CD4-positive, alpha-beta T cell treated with Interleukin-6 at 100 ng/mL for 8 hours (primary cell): ENCODE measurements at places on chromosomes 5 and 9.

DNA sequence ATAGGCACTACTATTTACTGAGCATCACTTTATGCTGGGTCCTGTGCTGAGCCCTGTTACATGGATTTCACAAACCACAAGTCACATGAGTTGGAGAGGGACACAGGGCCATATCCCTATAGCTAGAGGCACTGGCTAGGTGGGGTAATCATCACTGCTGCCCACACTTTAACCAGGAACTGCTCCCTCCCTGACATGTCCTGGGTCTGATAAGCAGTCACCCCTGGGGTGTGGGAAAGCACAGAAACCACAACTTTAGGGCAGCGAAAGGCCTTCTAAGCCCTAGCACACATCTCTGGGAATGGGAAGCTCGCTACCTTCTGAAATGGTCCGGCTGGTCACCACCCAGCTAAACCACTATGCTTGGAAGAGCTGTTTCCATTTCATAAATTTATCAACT is 15.0 kb downstream of the TBC1D2 start:
- no peak for DNase-seq

- DNase-seq = no peak
Observed at GRCh38 chr5:175654807-175655206, 3.1 kb upstream of the HRH2 start.

- DNase-seq = no peak
Observed at GRCh38 chr5:151577566-151577965, 13.6 kb downstream of the FAT2 start.

GRCh38 chr5:10448754-10449360 is 7.2 kb downstream of the ROPN1L start:
- DNase-seq = no peak

- no peak for DNase-seq
Observed at GRCh38 chr9:99650187-99650874, 171.4 kb upstream of the NR4A3 start.

GRCh38 chr5:26662806-26663360 is 375.5 kb downstream of the CDH9 start:
- no peak for DNase-seq

- peak; percentile 70 for DNase-seq
Observed at GRCh38 chr5:1536322-1536845, 12.6 kb upstream of the LPCAT1 start.

DNA sequence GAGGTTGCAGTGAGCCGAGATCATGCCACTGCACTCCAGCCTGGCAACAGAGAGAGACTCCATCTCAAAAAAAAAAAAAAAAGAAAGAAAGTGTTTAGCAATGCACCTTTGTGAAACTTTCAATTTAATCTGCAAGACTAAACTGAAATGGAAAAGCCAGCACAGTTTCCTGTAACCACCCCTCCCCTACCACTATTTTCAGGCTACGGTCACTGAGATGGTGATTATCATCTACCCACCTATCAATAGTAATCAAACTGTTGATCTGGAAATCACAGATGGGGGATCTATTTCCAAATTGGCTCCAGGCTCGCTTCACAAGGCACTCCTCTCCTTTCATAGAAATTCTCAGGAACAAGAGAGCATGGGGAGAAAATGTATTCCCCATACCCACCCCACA is 30.6 kb upstream of the IL7R start:
- DNase-seq = no peak

GRCh38 chr9:22274477-22274876 is 172.1 kb upstream of the DMRTA1 start:
- DNase-seq = no peak

DNA sequence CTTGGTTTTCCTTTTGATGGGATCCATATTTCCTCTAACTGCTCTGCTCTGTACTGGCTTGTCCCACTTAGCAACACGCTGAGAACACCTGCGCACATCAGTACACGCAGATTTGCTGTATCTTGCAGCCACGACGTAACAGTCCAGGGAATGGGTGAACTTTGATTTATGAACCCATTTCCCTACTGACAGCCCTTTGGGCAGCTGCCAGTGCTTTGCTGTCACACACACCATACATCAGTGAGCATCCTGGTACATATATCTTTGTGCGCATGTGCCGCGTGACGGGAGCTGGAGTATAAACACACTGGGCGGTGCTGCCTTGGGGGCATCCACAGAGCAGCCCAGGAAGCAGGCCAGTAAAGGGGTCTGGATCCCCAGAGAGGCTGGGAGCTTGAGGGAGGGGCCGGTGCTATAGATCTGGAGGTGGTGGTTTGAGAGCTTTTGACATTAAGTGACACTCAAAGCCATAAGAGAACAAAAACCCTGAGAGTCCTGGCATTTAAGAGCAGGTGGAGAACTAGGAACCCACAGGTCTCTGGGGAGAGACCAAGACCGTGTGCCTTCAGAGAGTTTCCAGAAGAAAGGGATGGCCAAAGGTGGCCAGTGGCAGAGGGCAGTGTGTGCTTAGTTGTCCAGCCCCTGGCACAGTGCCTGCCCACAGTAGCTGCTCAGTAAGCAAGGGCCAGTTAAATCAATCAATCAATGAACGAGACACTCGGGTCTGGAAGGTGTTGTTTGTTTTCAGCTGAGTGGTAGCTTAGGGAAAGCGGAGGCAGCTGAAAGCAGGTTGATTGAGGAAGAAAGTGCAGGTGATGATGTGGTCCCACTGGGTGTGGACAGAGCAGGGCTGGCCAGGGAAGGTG is 53.7 kb downstream of the LMX1B start:
- no peak for DNase-seq

DNA sequence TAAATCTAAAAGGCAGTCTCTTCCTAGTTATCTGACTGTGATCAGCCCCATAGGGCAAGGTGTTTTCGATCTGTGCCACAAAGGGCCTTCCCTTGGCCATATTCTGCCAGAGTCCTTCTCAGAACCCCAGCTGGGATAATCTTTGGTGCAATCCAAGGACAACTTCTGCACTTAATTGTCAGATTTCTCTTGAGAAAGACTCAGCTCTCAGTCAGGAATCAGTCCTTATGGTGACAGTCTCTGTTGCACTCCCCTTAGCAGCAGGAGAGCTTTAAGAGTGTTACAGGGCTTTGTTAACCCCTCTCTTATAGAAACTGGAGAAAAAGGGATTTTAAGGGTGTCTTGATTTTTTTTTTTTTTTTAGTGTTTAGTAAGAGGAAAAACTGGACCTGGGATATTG is 15.4 kb upstream of the RFX3 start:
- no peak for DNase-seq

GRCh38 chr5:179378116-179378440 is 32.8 kb upstream of the ADAMTS2 start:
- DNase-seq = no peak

DNA sequence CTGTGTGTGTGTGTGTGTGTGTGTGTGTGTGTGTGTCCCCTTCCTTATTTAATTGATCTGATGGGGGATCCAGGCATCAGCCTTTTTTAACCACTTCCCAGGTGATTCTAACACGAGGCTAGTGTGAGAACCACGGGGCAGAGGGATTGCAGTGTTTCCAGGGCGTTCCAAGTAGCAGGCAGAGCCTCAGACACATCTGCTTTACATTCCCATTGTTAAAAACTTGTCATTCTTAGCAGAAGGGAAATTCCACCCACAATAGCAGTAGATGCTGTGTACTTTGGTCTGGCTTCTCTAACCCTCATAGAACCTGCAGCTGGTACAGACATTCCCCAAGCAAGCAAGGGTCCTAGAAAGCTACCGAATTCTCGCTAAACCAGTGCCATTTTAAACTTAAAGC is 81.9 kb upstream of the SLC30A5 start:
- DNase-seq = no peak

GRCh38 chr5:59418808-59419207 is 474.7 kb downstream of the PDE4D start:
- DNase-seq = no peak

- DNase-seq = no peak
Observed at GRCh38 chr9:37752642-37753488, 740 bp upstream of the TRMT10B start.

DNA sequence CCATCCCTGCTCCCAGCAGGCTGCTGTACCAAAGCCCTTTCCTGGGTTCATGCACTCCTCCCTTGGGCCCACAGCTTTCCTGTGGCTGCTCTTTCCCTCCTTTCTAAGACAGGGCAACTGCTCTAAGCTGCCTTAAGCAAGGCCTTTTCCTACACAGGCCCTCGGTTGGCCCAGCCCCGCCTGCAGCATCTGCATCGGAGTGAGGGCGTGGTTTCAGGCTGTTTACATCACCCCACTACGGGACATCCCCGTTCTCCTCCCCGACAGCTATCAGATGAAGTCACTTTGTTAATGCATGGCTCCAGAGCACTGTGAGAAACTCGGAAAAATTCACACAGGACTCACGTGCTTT is 3.4 kb downstream of the DPH7 start:
- DNase-seq = no peak

- DNase-seq = no peak
Observed at GRCh38 chr5:38451074-38451725, 105.2 kb downstream of the LIFR start.

DNA sequence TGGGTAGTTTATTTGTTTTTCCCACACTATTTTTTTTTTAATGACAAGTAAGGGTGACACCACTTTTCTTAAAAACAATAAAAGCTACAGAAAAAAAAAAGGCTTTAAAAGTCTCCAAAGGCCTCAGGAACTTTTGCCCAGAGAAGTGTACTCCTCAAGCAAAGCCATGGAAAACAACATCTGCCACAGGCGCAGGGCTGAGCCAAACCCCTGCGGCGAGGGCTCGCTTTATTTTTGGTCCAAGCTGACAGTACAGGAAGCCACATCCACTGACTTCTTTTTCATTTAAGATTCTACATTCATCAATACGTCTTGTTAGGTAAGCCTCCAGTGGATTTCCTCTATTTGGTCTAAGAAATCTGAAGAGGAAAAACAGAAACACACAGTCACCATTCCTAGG is 51.9 kb upstream of the IFNK start:
- DNase-seq = no peak

DNA sequence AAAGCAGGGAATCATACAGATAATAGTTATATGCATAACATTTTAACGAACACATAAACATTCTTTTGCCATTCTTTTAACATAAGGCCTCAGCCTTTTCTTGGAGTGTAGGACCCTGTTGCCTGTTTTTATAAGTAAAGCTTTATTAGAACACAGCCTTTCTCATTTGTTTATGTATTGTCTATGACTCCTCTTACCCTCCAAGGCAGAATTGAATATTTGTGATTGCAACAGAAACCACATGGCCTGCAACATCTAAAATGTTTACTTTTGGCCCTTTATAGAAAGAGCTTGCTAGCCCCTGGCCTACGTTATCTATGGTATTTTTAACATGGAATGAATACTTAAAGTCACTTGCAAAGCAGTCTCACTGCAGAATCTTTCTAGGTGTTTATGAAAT is 2.6 kb downstream of the SLC31A1 start:
- DNase-seq = no peak

GRCh38 chr5:154444556-154445421 is 1.0 kb upstream of the SAP30L start:
- no peak for DNase-seq

- DNase-seq = no peak
Observed at GRCh38 chr5:52725808-52726207, 61.9 kb upstream of the ITGA1 start.

- DNase-seq = no peak
Observed at GRCh38 chr9:137229903-137230704, 597 bp upstream of the SLC34A3 start.

GRCh38 chr9:34546834-34547827 is 24.3 kb upstream of the ENHO start:
- no peak for DNase-seq

GRCh38 chr5:78791501-78792100 is 143.0 kb upstream of the LHFPL2 start:
- no peak for DNase-seq

GRCh38 chr5:68333649-68334552 is 118.3 kb downstream of the PIK3R1 start:
- no peak for DNase-seq

- DNase-seq = no peak
Observed at GRCh38 chr9:21333226-21333625, 2.0 kb downstream of the KLHL9 start.

- no peak for DNase-seq
Observed at GRCh38 chr5:10615693-10616092, 51.8 kb downstream of the ANKRD33B start.

- no peak for DNase-seq
Observed at GRCh38 chr5:53418409-53418808, 62.0 kb upstream of the FST start.

GRCh38 chr5:14781106-14781505 is 90.5 kb downstream of the ANKH start:
- DNase-seq = no peak

GRCh38 chr9:21837501-21837900 is 35.1 kb downstream of the MTAP start:
- DNase-seq = no peak

GRCh38 chr9:121895818-121896544 is 197.1 kb downstream of the TTLL11 start:
- DNase-seq = no peak

DNA sequence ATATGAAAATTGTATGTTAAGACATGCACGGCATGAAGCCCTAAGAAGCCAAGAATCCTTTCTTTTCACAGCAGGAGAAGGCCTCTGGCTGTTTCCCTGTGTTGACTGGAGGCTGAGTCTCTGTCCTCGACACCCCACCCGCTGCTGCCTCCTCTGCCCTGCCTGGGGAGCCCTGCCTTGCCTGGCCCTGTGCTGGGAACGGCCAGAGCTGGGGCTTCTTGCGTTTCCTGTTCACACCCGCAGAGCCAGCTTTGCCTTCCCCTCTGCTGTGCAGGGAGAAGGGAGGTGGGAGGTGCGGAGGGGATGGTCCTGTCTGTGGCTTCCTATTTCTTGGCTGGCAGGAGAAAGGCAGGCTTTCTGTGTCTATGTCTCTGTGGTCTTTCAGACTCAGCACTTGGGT is 6.9 kb upstream of the GMCL2 start:
- DNase-seq = no peak

DNA sequence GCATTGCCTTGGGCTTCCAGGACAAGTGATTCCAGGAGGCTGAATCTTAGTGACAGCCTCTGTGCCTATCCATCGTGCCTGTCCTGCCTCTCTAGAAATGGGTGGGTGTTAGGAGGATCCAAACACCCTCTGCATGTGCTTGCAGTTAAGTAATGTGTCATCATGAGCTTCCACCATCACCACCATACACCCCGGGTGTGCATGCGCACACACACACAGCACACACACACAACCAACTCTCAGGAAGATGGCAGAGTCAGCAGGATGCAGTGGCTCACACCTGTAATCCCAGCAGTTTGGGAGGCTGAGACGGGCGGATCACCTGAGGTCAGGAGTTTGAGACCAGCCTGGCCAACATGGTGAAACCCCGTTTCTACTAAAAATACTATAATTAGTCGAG is 22.8 kb upstream of the CERCAM start:
- DNase-seq = no peak

DNA sequence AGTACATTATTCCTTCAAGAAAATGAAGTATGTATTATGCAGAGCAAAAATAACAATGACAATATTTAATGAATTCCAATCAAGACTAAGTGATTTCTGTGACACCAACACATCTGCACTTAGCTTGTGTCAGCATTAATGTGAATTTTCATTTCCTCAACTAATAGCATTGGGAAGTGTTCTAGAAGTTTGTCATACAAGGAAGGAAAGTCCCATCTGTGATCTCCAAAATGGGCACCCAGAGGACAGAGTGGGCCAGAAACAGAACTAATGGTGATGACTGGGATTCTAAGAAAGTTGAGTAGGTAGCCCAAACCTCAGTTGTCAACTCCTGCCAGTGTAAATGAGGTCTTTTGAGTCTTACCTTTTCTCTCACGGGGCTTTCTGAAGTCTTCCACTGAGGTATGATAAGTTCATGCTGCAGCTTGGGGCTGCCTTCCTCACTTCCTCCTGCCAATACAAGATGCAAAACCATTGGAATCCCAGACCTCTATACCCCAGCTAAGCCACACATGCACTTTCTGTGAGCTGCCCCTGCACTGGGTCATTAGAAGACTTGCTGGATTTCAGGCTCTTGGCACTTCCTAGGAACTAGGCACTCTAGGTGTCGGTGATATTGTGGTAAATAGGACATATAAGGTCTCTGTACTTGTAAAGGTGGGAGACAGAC is 4.9 kb downstream of the ADAM19 start:
- DNase-seq = no peak
